Activated CD4-positive, alpha-beta T cell treated with anti-CD3 and anti-CD28 coated beads for 4 hours (primary cell): ENCODE measurements at places on chromosomes 12 and 14.

- no peak for DNase-seq
These were observed 254.7 kb downstream of the ADGRD1 start for GRCh38 chr12:131208425-131208824.

- no peak for DNase-seq
These were observed 374.4 kb downstream of the ZFP36L1 start for GRCh38 chr14:68418174-68419118.

GRCh38 chr14:102451064-102451352 lies 58.6 kb downstream of the ANKRD9 start:
- DNase-seq = no peak

DNA sequence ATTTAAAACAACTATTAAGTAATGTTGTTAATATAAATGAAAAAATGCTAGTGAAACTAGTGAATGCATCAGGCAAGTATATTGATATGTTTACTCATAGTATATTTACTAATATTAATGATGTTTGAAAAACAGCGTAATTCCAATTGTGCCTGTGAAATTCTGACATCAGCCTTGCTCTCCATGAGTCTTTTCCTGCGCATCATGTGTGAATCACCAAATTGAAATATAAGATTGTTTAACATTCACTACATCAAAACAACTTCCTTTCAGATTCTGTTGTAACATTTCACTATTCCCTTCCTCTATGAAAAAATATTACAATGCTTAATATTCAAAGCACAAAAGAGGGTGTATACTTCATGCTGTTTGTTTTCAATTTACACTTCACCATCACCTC lies 1995.9 kb upstream of the SEL1L start:
- no peak for DNase-seq

DNA sequence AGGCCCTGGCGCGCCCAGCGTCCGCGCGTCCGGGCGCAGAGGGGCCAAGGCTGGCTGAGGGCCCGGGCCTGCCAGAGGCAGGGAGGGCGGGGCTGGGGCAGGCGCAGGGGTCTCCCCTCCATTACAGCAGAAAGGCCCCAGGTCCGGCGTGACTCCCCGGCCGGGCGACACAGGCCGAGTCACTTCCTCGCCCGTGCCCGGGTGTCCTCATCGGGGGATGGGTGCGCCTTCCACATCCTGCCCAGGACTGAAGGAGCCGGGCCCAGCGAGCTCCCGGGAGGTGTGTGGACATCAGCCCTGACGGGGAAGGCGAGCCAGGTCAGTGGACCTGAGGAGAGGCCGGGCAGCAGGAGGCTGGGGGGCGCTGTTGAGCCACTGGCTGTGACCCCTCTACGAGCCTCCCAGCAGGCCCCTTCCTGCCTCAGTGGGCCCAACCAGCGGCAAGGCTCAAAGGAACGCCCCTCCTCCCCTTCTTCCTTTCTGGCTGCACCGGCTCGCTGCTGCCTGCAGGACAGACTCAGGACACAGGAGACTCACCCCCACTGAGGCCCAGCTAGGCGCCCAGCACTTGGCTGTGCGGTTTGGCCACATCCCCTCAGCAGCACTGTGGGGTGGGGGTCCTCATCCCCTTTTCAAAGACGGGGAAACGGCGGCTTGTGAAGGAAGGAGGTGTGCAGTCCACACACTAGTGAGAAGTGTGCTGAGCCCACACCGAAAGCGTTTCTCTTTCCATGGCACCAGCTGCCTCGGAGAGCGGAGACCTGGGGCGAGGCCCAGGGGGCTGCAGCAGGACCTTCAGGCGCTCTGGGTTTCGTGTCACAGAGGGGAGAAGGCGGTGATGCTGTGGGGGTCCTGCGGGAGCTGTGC lies 606 bp downstream of the TNFAIP2 start:
- no peak for DNase-seq

GRCh38 chr14:103118018-103118662 lies 5.1 kb upstream of the TNFAIP2 start:
- DNase-seq = no peak

GRCh38 chr12:90969346-90969745 lies 14.4 kb upstream of the CCER1 start:
- no peak for DNase-seq

DNA sequence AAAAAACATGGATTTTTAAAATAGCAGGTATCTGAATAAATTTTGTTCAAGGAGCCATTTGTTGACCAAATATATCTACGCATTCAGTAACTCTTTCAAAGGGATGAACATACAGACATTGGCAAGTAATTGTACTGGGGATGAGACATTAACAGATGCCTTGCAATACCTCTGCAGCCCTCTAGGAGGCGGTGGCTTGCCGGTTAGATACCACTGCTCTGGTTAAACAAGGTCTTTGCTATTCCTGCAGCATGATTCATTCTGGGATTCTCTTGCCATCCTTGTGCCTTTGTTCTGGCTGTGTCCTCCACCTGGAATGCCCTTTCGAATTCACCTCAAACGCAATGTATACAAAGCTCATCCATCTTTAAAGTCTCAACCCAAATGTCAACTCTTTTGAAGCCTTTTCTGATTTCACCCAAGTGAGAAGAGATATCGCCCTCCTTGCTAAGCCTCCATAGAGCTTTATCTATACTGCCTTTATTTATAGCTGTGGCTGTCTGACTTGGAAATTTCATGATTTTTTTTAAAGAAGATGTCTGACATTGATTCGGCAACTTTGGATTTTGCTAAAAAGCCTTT lies 131.0 kb upstream of the SRRM4 start:
- no peak for DNase-seq

DNA sequence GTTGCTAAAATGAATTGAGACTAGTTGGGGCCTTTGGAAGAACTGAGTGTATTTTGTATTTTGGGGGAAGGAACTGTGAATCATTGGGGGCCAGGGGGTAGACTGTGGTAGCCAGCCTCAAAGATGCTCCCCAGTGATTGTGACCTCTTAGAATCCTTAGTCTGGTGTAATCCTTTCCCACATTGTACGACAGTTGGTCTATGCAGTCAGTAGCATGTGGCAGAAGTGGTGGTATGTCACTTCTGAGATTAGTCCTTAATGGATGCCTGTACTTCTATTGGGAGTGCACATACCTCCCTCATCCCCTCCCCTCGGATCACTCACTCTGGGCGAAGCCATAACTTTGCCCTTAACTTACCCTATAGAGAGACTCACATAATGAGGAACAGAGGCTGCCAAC lies 48.0 kb downstream of the USP15 start:
- DNase-seq = no peak

- no peak for DNase-seq
These were observed 9.9 kb downstream of the ISCU start for GRCh38 chr12:108572166-108572790.

- DNase-seq = no peak
These were observed 272.8 kb downstream of the KSR2 start for GRCh38 chr12:117695956-117696355.

GRCh38 chr12:101920906-101921305 lies 43.5 kb downstream of the DRAM1 start:
- DNase-seq = no peak

DNA sequence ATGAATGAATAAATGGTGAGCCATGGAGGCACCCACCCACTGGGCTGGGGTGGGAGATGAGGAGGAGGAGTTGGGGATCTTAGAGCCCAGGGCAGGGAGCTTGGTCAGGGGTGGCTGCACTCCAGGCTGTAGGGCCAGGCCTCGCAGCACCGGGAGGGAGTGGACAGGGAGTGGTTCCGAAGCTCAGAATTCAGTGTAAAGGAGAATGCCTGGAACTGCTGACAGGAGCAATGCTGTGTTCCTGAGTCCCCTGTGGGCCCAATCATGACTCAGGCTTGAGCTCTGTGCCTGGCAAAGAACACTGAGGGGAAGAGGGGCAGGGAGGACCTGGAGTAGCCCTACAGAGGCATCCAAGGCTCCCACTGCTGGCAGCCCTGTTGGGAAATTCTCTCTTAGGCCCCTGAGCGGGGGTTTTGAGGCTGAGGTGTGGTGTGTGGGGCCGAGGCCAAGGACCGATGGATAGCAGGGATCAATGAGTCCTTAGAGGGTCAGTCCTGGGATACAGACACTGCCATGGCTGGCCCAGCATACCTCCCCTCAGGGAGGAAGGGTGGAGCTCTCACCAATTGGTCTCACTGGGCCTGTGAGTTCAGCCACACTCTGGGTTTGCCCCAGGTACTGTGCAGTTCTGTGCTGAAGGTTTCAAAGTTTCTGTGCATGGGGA lies 9.5 kb upstream of the RABGGTA start:
- no peak for DNase-seq

- DNase-seq = no peak
These were observed 166.1 kb upstream of the SLC16A7 start for GRCh38 chr12:59429766-59430165.

DNA sequence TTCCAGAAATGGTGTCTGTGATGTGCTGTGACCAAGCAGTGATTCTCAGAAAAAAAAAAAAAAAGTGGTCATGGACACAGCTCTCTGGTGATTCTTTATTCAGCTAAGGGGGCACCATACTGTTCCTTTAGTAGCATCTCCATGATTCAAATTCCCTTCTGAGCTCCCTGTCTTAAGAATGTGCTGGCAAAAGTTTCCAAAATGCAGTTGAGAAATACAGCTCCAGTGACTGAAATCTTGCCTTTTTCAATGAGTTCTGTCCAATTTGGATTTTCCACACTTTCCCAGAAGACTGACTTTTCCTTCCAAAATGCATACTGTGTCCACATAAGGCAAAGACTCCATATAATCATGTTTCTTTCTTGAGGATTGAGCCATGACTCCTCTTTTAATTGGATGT lies 24.3 kb upstream of the CPM start:
- no peak for DNase-seq

DNA sequence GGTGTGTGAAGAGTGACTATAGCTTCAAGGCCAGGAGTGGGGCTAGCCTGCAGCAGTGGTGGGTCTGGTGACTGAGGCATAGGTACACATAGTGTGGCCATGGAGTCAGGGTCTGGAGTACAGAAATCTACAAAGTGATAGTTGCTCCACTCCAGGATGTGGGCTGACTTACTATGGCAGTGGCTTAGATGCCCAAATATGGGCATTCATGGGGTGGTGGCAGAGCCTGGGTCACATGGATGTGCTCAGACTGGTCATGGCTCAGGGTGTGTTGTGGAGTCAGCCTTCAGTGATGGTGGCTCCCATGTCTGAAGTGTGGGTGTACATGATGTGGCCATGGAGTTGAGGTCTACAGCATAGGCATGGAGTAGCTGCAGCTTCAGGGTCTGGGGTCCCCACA lies 27.3 kb downstream of the CLEC6A start:
- DNase-seq = no peak

GRCh38 chr12:82527165-82527780 lies 159.4 kb upstream of the TMTC2 start:
- DNase-seq = peak; percentile 4

DNA sequence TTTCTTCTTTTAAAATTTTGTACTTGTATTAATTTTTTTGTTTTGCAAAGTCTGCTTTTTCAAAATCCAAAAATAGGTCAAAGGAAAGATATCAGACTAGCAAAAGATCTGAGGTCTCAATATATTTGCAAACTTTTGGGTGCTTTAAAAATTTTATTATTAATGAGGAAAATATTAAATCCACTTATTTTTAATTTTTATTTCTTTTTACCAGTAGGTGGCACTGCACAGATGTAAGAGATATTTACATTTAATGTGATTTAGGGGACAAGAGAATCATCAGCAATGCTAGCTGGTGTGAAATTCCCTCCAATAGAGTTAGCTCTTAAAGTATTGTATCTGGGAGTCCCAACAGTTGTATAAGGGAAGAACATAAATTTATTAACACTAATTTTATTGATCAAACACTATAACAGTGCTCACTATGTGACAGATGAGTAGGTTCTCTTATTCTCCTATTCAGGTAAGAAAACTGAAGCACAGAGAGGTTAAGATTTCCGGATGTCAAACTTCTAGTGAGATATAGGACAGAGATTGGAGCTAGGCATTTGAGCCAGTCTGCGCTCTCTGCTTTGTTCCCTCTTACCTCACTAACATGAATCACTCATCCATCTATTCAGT lies 30.5 kb downstream of the ALX1 start:
- DNase-seq = no peak

DNA sequence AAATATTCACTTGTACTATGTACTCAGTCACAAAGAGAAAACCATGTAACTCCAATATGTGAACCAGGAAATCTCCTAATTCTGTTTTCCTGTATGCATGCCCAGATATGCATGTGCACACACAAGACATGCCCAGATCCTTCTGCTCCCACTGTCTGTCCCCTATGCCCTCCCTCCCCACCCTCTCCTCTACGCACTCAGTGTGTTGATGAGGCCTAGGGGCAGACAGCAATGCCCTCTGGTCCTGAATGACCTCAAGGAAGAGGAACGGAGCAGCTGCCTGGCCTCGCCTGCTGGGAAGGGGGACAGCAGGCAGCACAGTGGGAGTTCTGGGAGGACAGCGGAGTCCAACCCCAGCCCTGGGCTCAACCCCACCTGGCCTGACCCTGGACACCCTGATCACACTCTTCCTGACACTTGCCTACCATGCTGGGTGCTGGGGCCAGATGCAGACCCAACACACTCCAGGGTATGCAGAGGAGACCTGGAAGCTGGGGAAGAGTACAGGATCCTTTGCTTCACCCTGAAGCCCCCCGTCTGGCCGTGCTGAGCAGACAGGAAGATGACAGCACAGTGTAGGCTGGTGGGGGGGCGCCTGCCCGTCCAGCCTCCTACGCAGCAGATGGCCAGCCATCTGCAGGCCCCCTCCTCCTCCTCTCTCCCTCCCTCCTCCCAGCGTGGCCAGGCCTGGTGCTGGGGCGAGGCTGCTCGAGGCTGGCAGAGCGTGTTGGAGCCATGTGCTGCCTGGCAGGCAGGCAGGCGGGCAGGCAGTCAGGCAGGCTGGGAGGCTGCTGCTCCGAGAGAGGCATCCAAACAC lies 106.6 kb upstream of the NCOR2 start:
- DNase-seq = no peak

DNA sequence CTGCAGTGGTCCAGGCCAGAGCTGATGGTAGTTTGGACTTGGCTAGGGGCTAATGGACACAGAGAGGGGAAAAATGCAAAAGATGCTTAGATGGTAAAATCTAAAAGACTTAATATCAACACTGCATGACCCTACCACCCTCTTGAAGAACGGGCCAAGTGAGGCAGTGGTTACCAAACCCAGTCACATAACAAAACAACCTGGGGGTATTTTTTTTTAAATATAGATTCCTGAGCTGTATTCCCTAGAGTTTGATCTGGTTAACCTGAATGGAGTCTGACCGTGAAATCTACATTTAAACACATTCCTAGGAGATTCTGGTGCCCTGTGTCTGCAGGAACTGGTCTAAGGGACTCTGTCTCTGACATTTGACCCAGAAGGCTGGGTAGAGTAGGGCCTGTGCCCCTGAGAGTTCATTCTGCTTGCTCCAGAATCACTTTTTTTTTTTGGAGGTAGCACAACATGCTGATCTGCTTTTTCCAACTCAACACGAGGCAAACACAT lies 15.7 kb downstream of the ABHD4 start:
- no peak for DNase-seq
